Small intestine (tissue), 16 donors: ENCODE measurements at places on chromosomes 2 and 18. TPM values are rescaled to one million over a fixed set of nuclear protein-coding genes. Genes with fewer than 3 reads are reported as not detected.
A peak's percentile ranks its signal among the peaks of the same experiment; 100 is the strongest.

- DNase-seq, result no peak
These were observed 22.2 kb upstream of the NT5C1B start for GRCh38 chr2:18611604-18612003.

- no peak for DNase-seq
These were observed 41.4 kb downstream of the FECH start for GRCh38 chr18:57544936-57545660.

DNA sequence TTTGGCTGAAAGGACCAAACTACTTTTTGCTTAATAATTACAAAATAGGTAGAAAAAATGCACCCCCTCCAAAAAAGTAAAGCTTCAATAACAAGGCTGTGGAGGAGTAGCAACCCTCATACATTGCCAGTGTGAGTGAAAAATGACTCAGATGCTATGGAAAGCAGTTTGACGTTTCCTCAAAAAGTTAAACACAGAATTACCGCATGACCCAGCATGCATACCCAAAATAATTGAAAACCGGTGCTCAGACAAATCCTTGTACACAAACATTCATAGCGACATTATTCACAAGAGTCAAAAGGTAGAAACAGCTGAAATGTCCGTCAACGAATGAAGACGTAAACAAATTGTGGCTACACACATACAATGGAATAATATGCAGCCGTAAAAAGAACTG lies 38.8 kb upstream of the DAPL1 start:
- no peak for DNase-seq

DNA sequence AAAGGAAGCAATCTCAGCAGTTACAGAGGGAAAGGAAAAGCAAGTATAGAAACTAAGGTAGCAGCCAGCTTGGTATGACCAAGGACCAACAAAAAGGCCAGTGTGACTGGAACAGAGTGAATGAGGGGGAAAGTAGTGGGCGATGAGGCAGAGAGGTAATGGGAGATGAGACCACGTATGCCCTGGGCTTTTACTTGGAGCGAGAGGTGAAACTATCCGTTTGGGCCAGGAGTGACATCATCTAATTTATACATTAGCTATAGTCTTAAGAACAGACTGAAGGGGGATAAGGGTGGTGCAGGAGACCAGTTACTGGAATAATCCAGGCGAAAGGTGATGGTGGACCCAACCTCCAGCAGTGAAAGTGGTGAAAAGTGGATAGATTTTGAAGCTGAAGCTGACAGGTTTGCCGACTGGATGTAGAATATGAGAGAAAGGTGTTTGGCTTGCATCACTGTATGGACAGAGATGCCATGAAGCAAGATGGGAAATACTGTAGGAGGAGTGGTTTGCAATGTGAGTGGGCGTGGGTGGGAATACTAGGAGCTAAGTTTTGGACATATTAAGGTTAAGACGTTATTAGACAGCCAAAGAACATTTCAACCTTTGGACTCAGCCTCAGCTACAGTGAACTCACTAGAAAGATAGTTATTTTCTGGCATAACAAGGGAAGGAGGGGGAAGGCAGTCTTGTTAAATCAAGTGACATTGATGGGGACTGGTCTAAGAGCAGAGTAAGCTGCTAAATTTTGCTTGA lies 106.0 kb downstream of the PLEKHM3 start:
- DNase-seq, result no peak

DNA sequence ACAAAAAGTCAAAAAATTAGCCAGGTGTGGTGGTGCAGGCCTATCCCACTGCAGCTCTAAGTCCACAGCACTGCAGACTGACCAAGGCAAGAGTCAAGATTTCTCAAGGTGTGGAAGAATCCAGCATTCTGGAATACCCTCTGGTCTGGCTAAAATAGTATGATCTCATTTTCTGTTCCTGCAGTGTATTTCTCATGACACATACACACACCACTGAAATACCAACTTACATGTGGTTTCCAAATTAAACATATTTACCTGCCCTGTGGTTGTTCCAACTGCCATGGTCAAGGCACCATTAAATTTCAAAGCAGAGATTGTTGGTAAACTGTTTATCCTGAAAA lies 30.9 kb downstream of the NOL10 start:
- no peak for DNase-seq

GRCh38 chr2:36770542-36771287 lies 74.2 kb downstream of the VIT start:
- peak; percentile 25 for DNase-seq

DNA sequence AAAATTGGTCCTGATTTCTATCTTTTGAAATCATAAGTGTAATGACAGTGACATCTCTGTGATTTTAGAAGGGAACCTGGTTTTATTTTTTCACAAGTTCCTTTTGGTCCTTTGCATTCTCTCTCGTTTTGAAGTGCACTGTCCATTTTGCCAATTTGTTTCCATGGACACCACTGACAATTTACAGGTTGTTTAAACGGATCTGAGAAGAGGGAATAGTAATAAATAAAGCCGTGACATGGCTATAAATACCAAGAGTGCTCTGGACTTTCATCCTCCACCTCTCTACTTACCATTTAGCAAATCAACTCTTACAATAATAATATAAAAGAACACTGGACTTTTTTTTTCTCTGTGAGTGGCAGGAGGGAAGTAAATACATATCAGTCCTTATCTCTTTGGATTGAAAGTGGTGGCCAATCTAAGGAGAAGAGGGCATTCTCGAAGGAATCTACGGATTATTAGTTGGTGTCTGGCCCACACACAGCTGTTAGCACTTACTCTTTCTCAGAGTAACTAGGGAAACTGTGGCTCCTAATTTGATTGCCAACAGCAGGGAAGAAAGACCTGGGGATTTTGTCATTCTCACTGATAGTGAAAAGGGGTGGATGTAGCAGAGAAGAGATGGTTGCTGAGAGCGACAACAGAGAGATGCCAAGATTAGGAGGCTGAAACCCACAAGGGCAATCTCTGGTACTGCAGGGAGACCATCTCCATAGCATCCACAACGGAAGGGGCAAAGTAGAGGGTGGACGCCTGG lies 108.7 kb upstream of the FSHR start:
- DNase-seq, result no peak

GRCh38 chr2:185142677-185143076 lies 544.3 kb downstream of the ZNF804A start:
- DNase-seq, result no peak

DNA sequence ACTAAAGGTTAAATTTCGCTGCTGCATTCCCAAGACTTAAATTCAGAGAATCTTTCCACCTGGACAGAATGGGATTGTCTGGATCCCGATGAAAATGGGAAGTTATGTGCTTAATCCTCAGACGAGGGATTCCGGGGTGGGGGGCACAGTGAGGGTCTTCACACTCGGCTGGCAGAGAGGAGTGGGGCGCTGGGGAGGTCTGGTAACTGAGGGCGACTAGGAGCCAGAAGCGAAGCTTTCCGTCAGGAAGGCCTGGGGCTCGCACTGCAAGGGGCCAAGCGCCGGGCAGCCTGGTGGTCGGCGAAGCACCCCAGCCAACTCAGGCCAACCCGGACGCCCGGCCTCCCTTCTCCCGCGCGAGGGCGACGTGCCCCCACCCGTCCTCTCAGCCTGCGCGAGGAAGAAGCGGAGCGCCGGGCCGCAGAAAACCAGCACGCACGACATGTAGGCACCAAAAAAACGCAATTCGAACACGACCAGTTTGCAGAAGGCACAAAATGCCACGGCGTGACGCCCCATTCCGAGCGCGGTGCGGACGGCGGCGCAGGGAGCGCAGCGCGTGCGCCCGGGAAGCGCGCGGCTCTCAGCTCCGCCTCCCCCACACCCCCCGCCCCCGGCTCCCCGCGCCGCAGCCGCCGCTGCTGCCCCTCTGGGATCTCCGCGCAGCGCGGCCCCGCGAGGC lies 188.1 kb downstream of the ZEB2 start:
- no peak for DNase-seq

- DNase-seq, result no peak
These were observed 33.6 kb upstream of the B3GNT7 start for GRCh38 chr2:231361701-231362554.

DNA sequence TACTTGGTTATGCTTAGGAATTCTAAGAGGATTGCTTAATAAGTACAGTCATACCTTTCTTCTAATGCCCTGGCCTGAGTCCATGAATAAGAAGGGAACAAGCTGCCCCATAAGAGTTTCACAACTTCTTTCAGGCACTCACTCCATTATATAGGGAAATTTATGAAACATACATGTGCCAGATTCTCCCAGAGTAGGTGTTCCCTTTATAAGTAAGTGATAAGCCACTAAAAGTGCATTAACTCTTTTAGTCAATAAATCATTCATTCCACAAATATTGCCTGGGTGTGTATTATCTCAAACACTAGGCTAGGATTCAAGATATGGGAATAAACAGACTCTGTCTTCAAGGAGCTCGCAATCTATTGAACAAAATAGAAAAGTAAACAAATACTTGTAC lies 84.5 kb upstream of the RBBP8 start:
- DNase-seq, result peak; percentile 68

GRCh38 chr18:39380186-39380725 lies 1814.7 kb upstream of the CELF4 start:
- DNase-seq, result no peak

GRCh38 chr2:119520696-119521432 lies 3.4 kb downstream of the SCTR start:
- DNase-seq, result peak; percentile 58

DNA sequence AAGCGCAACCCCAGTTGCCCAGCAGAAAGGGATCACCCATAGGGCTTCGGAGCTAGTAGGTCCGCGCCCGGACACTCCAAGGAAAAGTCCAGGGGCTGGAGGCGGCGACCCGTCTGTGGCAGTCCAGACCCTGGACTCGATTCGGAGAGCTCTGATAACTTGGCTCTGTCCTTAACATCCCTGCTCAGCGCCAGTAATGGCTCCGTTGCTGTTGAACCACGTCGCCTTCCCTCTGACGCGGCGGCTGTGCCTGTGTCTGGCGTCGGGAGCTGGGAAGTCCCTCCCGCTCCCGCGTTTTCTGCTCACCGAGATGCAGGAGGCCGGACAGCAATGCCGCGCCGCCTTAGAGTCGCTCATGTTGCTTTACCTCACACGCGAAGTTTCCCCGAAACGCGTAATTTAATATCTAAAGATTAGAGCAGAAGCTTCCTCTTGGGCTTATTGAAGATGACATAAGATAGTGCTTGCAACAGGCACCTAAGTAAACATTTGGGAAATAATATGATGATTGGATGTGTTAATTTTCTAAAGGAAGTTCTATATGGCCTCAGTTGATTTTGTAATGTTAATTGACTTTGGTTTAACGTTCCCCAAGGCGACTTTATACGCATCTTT lies 1.3 kb upstream of the ZBTB14 start:
- peak; percentile 77 for DNase-seq

- DNase-seq, result no peak
These were observed 39.5 kb upstream of the ARL4C start for GRCh38 chr2:234536178-234536965.

DNA sequence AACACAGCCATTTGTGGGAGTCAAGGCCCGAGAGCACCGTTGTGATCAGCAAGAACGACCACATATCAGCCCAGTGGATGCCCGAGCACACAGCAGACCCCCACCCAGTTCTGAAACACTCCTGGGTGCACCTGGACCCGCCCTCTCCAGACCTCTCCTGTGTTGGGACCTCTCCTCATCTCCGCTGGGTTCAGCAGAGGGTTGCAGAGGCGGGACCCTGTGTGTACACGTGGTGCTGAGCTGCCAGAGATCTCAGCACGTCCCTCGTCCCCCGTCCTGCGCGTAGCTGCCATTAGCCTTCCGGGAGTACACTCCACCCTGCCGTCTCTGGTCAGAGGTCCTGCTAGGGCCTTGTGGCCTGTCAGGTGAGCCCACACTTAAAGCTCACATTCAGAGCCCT lies 51.7 kb downstream of the ADI1 start:
- no peak for DNase-seq

GRCh38 chr2:36859366-36859792 lies 107.0 kb downstream of the STRN start:
- peak; percentile 3 for DNase-seq

DNA sequence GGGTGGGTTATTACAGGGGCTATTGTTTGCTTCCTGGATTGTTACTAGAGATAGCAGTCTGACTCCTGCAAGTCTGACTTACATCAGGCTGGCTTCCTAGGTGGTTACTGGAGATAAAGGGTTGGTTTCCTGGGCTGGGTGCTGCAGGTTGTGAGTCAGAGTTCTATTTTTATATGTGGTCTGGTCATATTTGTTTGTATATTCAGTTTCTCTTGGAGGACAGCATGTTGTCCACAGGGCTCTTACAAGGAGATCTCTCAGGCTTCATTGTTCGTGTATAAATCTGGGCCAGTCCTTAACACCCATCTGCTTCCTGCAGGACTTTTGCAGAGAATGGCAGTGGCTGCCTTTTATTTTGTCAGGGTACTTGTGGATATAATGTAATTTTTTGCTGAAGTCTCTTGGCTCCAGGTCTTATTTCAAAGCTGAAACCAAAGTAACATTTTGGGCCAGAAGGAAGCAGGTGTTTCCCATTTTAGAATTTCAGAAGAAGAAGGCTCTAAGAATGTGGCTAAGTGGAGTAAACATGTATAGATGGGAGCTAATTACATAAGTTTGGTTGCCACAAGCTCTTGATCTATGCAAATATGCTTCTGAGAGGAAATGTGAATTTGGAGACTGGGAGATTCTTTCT lies 65.9 kb upstream of the SLC16A14 start:
- no peak for DNase-seq

GRCh38 chr18:50311650-50312049 lies 24.2 kb upstream of the CXXC1 start:
- peak; percentile 64 for DNase-seq

DNA sequence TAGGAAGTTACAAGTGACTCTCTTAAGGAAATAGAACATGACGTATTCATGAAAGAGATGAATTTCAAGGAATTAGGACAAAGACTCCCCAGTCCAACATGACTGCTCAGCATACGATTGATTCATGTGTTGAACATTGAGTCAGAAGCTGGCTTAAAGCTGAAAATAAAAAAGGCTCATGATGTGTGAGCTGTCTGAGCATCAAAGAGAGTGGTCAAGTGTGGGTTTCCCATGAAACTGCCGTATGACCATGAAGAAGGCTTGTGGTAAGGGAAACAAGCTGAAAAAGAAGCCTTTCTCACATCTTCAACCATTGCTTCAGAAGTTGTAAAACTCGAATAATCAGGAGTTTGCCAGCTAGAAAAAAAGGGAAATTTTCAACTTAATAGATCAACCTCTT lies 201.9 kb upstream of the APCDD1 start:
- DNase-seq, result no peak

- peak; percentile 49 for DNase-seq
These were observed 28.9 kb upstream of the ARHGEF4 start for GRCh38 chr2:130807659-130808385.

The ZAP70 gene
- 15.9 TPM for polyA plus RNA-seq

The SKOR2 gene
- polyA plus RNA-seq, result not detected

The IL18RAP gene
- 0.22 TPM for polyA plus RNA-seq

The TRIM43 gene
- not detected for polyA plus RNA-seq

The SRD5A2 gene
- polyA plus RNA-seq, result not detected

The CRACDL gene
- 10.1 TPM for polyA plus RNA-seq

The PMAIP1 gene
- polyA plus RNA-seq, result 1.8 TPM

The NDUFS1 gene
- 33.5 TPM for polyA plus RNA-seq

The IL1F10 gene
- polyA plus RNA-seq, result not detected

The GEN1 gene
- 1.1 TPM for polyA plus RNA-seq

The ARHGEF33 gene
- 0.86 TPM for polyA plus RNA-seq

The CD8B gene
- 56.0 TPM for polyA plus RNA-seq

The GDF7 gene
- 0.16 TPM for polyA plus RNA-seq
